ENCODE measurements at places on chromosomes 5 and 9.

DNA sequence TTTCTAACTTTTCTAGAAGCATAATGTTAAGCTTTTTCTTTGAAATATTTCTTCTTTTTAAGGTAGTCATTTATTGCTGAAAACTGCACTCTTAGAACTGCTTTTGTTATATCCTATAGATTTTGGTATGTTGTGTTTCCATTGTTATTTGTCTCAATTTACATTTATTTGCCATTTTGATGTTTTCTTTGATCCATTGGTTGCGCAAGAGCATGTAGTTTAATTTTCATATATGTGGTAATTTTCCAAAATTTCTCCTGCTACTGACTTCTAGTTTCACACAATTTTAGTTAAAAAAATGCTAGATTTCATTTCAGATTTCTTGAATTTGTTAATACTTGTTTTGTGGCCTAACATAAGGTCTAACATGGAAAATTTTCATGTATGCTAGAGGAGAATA, 1029.3 kb upstream of the TYRP1 start:
- DNase-seq = no peak

- no peak for DNase-seq
These were observed 33.3 kb upstream of the SPDL1 start for GRCh38 chr5:169550227-169550626.

DNA sequence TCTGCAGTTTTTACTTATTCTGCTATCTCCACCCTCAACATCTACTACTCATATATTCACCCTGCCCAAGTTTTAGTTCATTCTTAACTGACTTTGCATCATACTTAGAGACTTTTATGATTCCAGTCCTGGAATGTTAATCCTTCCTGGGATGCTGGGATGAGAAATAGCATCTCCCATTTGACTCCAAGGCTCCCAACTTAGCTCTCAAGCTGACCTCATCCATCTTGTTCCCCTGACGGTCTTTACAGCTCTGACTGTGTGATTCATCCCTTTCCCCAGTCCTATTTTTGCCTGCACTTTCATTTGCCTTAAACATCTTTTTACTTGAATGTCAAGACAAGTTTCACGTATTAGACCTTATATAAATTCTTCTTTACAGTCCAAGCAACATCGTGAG, 297.8 kb downstream of the EPB41L4A start:
- no peak for DNase-seq

GRCh38 chr9:1332156-1332555, 282.0 kb downstream of the DMRT2 start:
- DNase-seq = no peak

DNA sequence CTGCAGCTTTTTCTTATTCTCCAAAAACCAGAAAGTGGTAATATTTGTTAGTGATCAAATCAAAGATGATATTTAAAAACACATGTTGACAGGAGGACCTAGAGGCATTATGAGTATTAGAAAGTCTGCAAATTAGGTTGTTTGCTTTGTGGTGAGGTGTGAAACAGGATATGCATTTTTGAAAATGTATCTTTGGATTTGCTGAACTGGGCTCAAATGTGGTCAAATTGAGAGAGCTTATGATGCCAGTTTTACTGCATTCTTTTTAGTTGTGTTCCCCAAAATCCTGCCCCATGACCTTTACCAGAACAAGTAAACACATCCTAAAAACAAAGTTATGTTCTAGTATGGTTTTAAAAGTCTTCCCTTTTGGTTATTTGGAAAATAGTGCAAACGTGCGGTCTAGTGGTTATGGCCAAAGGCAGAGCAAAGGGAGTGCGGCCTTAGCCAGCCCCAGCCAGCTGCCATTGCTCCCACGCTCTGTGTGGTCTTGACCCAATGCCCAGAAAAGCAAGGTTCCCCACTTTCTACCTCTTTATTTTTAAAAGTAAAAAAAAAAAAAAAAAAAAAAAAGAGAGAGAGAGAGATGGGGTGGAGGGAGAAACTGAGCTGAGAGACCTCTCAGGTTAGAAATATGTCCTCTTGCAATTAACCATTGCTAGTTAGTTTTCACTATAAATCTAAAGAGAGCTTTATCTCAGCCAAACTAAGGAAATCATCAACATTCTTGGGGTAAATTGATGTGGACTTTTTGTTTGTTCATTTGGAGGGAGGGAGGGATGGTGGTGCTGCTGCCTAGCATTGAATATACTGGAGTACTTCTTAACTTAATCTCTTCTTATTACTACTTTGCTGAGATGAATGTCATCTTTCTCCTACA, 176.6 kb downstream of the ARHGAP26 start:
- DNase-seq = no peak
